PC-9 (cell line): ENCODE measurements at places on chromosomes 4 and X. TPM values are rescaled to one million over a fixed set of nuclear protein-coding genes. Genes with fewer than 3 reads are reported as not detected.

The AFM gene
- not detected in 2 replicates for total RNA-seq

DNA sequence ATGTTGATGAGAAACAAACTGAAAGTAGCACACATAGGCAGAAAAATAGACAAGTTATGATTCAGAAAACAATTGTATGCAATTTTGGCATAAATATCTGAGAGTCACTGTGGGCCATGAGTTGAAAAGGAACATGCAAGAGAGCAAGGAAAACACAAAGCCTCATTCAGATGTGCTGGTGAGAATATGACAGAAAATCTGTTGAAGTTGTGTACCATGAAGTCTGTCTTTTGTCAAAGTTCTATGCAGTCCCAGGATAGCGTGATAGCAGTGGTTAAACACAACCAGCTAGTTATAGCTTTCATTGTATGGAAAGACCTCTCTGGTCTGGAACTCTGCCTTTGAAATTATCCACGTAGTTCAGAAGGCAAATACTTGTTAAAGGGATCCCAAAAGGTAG lies 53.0 kb downstream of the TMEM154 start:
- DNase-seq: no peak

DNA sequence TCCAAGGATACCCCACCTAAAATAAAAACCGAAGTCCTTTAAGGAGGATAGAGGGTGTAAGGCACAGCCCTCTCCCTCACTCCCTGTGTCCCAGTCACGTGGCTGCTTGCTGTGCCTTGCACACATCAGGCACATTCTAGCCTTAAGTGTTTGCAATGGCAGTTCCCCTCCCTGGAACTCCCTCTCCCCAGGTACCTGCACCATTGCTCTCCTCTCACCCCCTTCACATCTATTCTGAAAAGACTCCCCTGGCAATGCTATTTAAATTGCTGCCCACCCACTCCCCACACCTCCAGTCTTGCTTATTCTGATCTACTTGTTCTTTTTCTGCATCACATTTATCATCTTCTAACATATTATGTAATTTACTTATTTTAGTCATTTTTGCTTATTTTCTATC lies 91.6 kb upstream of the LNX1 start:
- no peak for DNase-seq

- DNase-seq: no peak
Measured at GRCh38 chrX:134533352-134533751, 73.4 kb downstream of the HPRT1 start.
